H9 (cell line): ENCODE measurements at places on chromosomes 5 and 9. TPM values are rescaled to one million over a fixed set of nuclear protein-coding genes. Genes with fewer than 3 reads are reported as not detected.

DNA sequence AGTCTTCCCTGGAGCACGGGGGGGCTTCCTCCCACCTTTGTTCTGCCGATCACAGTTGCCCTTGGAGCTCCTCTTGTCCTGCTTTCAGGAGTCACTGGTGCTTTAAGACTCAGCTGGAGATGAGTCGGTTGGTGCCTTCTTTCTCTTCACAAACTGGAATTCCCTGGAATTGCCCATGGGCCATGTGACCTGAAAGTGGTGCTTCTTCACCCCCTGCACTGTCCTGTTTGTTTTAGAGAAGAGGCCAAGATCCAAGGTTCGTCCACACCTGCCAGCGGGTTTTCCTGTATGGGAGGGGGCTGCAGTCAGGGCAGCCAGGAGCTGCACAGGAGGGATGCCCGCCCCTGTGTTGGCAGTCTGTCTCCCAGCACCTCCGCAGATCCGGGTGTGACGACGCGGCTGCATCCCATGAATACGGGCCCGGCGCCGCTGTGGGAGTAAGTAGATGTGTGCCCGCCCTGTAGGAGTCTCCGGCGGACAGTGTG lies 9.5 kb upstream of the MRPS2 start:
- no peaks in the 10 kb centered on the region for H3K27me3 ChIP-seq
- no peak overlapping the region for H3K27ac ChIP-seq
- no peak overlapping the region for H3K4me3 ChIP-seq
- peaks cover 14% of the 10 kb centered on the region for H3K36me3 ChIP-seq
- no peaks in the 10 kb centered on the region for H3K4me1 ChIP-seq

ITGA1 gene
- 2.8 and 3.9 TPM in 2 replicates for total RNA-seq

- no peaks in the 10 kb centered on the region for H3K36me3 ChIP-seq
- DNase-seq: no peak
- H3K4me3 ChIP-seq: no peak overlapping the region
- no peaks in the 10 kb centered on the region for H3K4me1 ChIP-seq
- H3K27ac ChIP-seq: no peak overlapping the region
Observed at GRCh38 chr5:92402045-92402444, 1018.9 kb upstream of the ARRDC3 start.

GRCh38 chr5:56029457-56029856 lies 34.7 kb upstream of the IL6ST start:
- H3K4me1 ChIP-seq: no peaks in the 10 kb centered on the region
- no peaks in the 10 kb centered on the region for H3K36me3 ChIP-seq
- no peak for DNase-seq
- H3K4me3 ChIP-seq: no peak overlapping the region
- no peak overlapping the region for H3K27ac ChIP-seq

ZNG1C gene
- 26.2 and 26.4 TPM in 2 replicates for total RNA-seq

ORM1 gene
- total RNA-seq: 4.0 and 4.4 TPM in 2 replicates

- H3K4me3 ChIP-seq: no peak overlapping the region
- H3K4me1 ChIP-seq: no peaks in the 10 kb centered on the region
- no peak overlapping the region for H3K27ac ChIP-seq
- no peaks in the 10 kb centered on the region for H3K27me3 ChIP-seq
- peaks cover 16% of the 10 kb centered on the region for H3K36me3 ChIP-seq
Observed at GRCh38 chr9:134432471-134432870, 106.2 kb downstream of the RXRA start.

ISL1 gene
- 0.13 TPM in 1 of 2 replicates, not detected in the other for total RNA-seq

IL4 gene
- not detected in 2 replicates for total RNA-seq

SV2C gene
- total RNA-seq: 0.02 and 0.09 TPM in 2 replicates

DNA sequence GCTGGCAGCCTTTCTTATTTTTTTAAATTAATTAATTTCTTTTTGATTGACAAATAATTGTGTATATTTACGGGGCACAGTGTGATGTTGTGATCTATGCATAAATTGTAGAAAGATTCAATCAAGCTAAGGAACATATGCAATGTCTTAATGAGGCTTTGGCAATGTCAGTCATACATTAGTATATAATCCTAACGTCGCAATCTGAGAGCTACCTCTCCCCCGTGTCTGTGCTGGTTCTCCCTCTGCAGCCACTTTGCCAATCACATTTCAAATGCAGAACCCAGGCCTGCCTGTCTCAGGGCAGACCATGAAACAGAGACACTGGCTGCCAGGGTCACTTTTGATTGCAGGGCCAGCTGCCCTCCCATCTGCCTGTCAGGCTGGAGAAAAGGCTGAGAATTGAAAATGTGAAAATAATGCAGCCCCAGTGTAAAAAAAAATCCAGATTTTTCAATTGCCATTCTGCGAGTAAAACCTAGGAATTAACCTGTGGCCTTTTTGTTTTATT lies 56.3 kb downstream of the SLC24A2 start:
- H3K4me1 ChIP-seq: no peaks in the 10 kb centered on the region
- no peaks in the 10 kb centered on the region; the same call in 2 of the 3 replicates for H3K36me3 ChIP-seq
- DNase-seq: no peak
- H3K27ac ChIP-seq: no peak overlapping the region
- no peak overlapping the region for H3K4me3 ChIP-seq

MUSK gene
- total RNA-seq: not detected in 2 replicates

- no peak overlapping the region for H3K4me3 ChIP-seq
- no peaks in the 10 kb centered on the region for H3K27me3 ChIP-seq
- no peaks in the 10 kb centered on the region for H3K36me3 ChIP-seq
- H3K27ac ChIP-seq: no peak overlapping the region
Observed at GRCh38 chr9:13758936-13759335, 479.4 kb upstream of the MPDZ start.

GRCh38 chr9:94663140-94663539 lies 23.8 kb upstream of the FBP1 start:
- H3K4me1 ChIP-seq: no peaks in the 10 kb centered on the region; the same call in 1 of the 2 replicates
- no peaks in the 10 kb centered on the region; the same call in 1 of the 2 replicates for H3K27me3 ChIP-seq
- DNase-seq: no peak
- no peak overlapping the region for H3K27ac ChIP-seq
- no peak overlapping the region for H3K4me3 ChIP-seq
- no peaks in the 10 kb centered on the region for H3K36me3 ChIP-seq

DNA sequence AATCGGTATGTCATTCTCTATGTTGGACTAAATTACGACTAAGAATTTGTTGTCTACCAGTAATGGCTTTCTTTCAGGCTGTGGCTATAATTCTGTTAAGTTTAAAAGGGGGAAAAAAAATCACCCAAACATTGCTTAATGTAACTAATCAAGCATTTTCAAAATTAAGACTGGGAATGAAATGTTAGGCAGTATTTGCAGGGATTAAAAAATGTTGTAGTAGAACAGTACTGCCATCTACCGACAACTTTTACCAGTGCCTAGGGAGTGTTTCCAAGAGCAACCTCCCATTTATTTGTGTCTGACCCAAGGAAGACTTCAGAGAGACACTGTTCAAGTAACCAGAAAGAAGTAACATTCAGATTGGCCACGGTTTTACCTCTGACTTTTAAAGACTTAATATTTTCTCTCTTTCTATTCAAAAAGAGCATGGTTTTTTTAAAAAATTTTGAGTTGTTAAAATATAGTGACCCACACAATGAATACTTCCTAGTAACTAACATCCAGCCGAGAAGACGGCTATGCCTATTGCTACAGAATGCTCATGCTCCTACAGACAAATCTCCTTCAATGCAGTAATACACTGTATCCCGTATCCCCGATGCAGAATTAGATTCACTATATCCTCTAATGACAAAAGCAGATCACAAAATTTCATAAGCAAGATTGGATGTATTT lies 92.4 kb downstream of the ARL15 start:
- H3K27ac ChIP-seq: no peak overlapping the region
- H3K36me3 ChIP-seq: no peaks in the 10 kb centered on the region
- no peak overlapping the region for H3K4me3 ChIP-seq
- no peaks in the 10 kb centered on the region for H3K27me3 ChIP-seq
- DNase-seq: no peak
- peaks cover 19% of the 10 kb centered on the region for H3K4me1 ChIP-seq

- no peaks in the 10 kb centered on the region for H3K36me3 ChIP-seq
- H3K27me3 ChIP-seq: no peaks in the 10 kb centered on the region
- H3K4me3 ChIP-seq: no peak overlapping the region
- H3K27ac ChIP-seq: no peak overlapping the region
Observed at GRCh38 chr5:68547622-68548021, 332.1 kb downstream of the PIK3R1 start.

GRCh38 chr9:130781569-130781968 lies 53.5 kb upstream of the ABL1 start:
- H3K27ac ChIP-seq: no peak overlapping the region
- DNase-seq: no peak
- H3K36me3 ChIP-seq: no peaks in the 10 kb centered on the region
- H3K27me3 ChIP-seq: no peaks in the 10 kb centered on the region
- H3K4me1 ChIP-seq: no peaks in the 10 kb centered on the region

- no peak for DNase-seq
- no peaks in the 10 kb centered on the region for H3K36me3 ChIP-seq
- H3K4me3 ChIP-seq: peak overlapping the region; percentile 77
Observed at GRCh38 chr5:145855763-145856267, 17.0 kb downstream of the GRXCR2 start.

RASGEF1C gene
- total RNA-seq: 0.83 and 0.90 TPM in 2 replicates

- peaks cover 31% of the 10 kb centered on the region for H3K36me3 ChIP-seq
- no peak overlapping the region for H3K27ac ChIP-seq
- no peaks in the 10 kb centered on the region for H3K4me1 ChIP-seq
- no peak overlapping the region for H3K4me3 ChIP-seq
Observed at GRCh38 chr5:94627191-94627590, 8.7 kb downstream of the SLF1 start.

SPINK4 gene
- total RNA-seq: not detected in 2 replicates

PCDHA8 gene
- 0.57 and 0.79 TPM in 2 replicates for total RNA-seq
